ENCODE measurements at places on chromosomes 12 and 14. TPM values are rescaled to one million over a fixed set of nuclear protein-coding genes. Genes with fewer than 3 reads are reported as not detected.

The TSPAN11 gene
- 0.16 TPM for total RNA-seq

The WIF1 gene
- total RNA-seq = 0.19 TPM

The OVCH1 gene
- total RNA-seq = 0.64 TPM

The LIN52 gene
- total RNA-seq = 7.5 TPM

The CLEC14A gene
- total RNA-seq = 0.10 TPM

The RPL36AL gene
- total RNA-seq = 120 TPM

The FAM181A gene
- not detected for total RNA-seq

The ENDOU gene
- total RNA-seq = not detected

The MYF6 gene
- 119 TPM for total RNA-seq

The TSHR gene
- not detected for total RNA-seq

The NFE2 gene
- total RNA-seq = 1.4 TPM

The GALNT9 gene
- 0.08 TPM for total RNA-seq

The RPL10L gene
- not detected for total RNA-seq

The MYL6 gene
- 1,119 TPM for total RNA-seq

The KRT78 gene
- not detected for total RNA-seq

The ACOT4 gene
- 0.05 TPM for total RNA-seq

The TIGAR gene
- total RNA-seq = 13.1 TPM

The ZC3H10 gene
- 5.5 TPM for total RNA-seq

The NTS gene
- total RNA-seq = not detected

The PAH gene
- total RNA-seq = not detected

The KRT74 gene
- not detected for total RNA-seq

The OLR1 gene
- not detected for total RNA-seq

The CEBPE gene
- total RNA-seq = not detected

The KLHL33 gene
- 0.05 TPM for total RNA-seq

The DNAJC22 gene
- total RNA-seq = 0.62 TPM

The ACSS3 gene
- total RNA-seq = 5.8 TPM

The C1R gene
- total RNA-seq = 282 TPM

The SLC7A7 gene
- total RNA-seq = 76.5 TPM

The DEGS2 gene
- 0.11 TPM for total RNA-seq

The RNASE3 gene
- not detected for total RNA-seq

The ADIPOR2 gene
- total RNA-seq = 22.8 TPM

The OR4E2 gene
- total RNA-seq = not detected

The NGB gene
- not detected for total RNA-seq

The IL23A gene
- total RNA-seq = 0.51 TPM

The CEP170B gene
- total RNA-seq = 58.2 TPM

The SOAT2 gene
- total RNA-seq = not detected

The GAS2L3 gene
- 5.3 TPM for total RNA-seq

The ZNF140 gene
- total RNA-seq = 19.4 TPM

The KCNJ8 gene
- 0.10 TPM for total RNA-seq

The EIF2S3B gene
- 0.62 TPM for total RNA-seq

The RGS6 gene
- not detected for total RNA-seq

The FGF23 gene
- total RNA-seq = not detected

The TMEM63C gene
- 0.16 TPM for total RNA-seq

The SYCP3 gene
- total RNA-seq = 0.21 TPM

The CNTN1 gene
- total RNA-seq = not detected

The CDH24 gene
- 3.7 TPM for total RNA-seq

The EPYC gene
- total RNA-seq = not detected

The SLCO1B1 gene
- not detected for total RNA-seq

The GPR68 gene
- 1.4 TPM for total RNA-seq

All from myocyte (in vitro differentiated cells).